Naive thymus-derived CD8-positive, alpha-beta T cell (primary cell): ENCODE measurements at places on chromosomes 16 and 17. TPM values are rescaled to one million over a fixed set of nuclear protein-coding genes. Genes with fewer than 3 reads are reported as not detected.
A peak's percentile ranks its signal among the peaks of the same experiment; 100 is the strongest.

RPS15A gene
- 4,112 TPM for polyA plus RNA-seq

GRCh38 chr17:64060331-64060730 lies 39.9 kb upstream of the ICAM2 start:
- DNase-seq: no peak

DNA sequence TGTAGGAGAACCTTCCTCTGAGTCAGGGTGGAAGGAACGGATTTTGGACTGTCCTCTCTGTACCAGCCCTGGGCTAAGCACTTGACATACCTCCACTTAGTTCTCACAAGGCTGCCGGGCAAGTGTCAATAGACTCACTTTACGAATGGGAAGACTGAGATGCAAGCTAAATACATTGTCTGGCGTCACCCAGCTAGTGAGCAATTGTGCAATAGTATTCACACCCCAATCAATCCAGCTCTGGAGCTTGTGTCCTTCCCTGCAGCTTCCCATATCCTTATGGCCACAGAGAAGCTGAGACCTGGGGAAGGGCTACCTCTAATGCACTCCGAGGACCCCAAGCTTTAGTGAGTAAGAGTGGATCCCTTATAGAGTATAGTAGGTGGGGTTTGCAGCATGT lies 39.8 kb downstream of the SLC6A2 start:
- DNase-seq: no peak

DNA sequence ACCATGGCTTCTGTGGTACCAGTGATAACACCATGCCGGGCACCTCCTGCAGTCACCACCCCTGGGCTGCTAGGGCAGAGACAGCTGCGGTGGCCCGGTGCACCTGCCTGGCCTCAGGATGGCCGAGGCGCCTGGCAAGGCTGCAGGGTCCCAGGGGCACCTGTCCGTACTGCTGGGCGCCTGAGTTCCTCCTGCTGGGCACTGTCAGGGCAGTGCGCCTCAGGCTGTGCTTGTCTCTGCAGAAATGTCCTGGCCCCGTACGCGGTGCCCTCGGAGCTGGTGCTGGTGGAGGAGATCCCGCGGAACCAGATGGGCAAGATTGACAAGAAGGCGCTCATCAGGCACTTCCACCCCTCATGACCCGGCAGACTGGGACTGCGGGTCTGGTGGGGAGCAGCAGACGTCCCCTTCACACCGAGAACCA lies 17.7 kb upstream of the CDH15 start:
- DNase-seq: no peak

GRCh38 chr16:4918781-4919251 lies 18.1 kb downstream of the PPL start:
- no peak for DNase-seq

DNA sequence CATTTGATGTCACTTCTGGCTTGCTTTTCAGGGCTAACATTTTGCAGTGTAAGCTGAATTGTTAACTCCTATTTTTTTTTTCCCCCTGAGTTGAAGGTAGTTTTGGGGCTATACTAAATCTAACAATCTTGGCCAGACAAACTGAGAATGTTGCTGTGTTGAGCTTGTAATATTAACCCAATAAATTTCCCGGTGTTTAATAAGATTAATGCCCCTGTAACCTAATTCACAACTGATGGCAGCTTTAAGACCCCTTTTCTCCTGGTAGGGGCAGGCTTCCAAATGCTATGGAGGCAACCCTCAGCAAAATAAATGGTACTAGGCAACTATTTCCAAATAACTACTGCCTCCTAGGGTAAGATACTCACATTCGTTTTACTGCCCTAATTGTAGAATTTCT lies 549.6 kb upstream of the KIF2B start:
- no peak for DNase-seq

TBC1D3E gene
- polyA plus RNA-seq: not detected

KRTAP2-1 gene
- polyA plus RNA-seq: not detected

GRCh38 chr16:10428433-10429168 lies 42.7 kb downstream of the ATF7IP2 start:
- DNase-seq: no peak

DNA sequence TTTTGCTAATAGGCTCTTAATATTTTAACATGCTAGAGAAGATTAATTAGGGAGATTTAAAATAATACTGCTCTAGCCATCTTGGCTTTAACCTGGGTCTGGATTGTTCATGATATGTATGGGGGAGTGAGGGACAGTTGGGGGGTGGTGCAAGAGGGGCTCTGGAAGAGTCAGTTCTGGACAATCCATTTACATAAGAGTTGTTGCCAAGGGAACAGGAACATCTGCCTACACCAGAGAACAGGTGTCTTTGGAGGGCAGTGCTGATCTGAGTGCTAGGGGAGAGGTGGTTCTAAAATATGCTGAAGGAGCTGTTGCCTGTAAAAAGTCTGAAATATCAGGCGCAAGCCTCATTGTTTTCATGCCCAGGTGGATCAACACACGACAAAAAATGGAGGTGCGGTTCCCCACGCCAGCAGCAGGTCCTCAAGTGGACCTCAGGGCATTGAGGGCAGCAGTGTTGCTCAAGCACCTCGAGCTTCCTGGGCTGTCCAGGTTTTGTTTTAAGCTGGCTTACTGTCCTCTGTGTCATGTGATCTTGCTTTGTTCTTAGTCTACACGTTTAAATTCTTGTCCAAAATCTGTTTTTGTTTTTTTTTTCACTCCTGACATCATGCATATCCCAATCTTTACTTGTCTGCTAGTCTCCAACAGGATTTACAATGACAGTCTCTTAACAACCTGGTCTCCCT lies 25.4 kb upstream of the WSB1 start:
- no peak for DNase-seq

GRCh38 chr17:47286198-47286914 lies 32.7 kb downstream of the ITGB3 start:
- DNase-seq: no peak

CCL7 gene
- not detected for polyA plus RNA-seq

HBZ gene
- not detected for polyA plus RNA-seq

- DNase-seq: no peak
Measured at GRCh38 chr17:80797741-80798594, 193.7 kb upstream of the CHMP6 start.

DNA sequence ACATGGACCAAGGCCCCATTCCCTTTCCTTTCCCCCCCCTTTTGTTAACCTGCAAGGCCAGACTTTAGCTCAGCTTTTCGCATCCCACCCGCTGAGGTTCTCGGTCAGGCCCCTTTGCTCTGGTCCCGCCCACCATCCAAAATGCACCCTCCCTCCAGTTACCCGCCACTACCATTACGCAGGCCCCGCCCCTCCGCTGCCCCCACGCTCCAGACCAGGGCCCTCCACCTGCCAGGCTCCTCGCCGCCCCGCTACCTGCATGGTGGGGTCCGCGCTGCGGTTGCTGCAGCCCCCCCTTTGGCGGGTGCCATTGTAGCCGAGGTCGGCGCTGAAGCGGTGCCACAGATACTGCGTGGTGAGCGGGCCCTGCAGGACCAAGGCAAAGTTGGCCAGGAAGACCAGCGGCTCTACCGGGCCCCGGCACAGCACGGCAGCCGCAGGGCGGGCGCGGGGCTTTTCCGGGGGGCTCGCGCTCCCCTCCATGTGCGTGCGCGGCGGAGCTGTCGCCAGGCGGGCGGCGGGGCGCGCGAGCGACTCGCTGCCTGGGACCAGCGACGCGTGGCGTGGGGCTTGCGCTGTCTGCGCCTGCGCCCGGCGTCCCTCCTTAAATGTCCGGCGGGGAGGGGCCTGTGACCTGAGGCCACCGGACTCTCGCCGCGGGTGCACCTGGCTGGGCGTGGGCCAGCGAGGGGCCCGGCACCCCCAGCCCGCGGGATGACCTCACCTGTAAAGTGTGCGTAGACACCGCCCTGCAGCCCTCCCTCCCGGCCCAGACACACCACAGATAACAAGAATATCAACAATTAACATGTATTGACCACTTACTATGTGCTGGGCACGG lies at the start of gene SLC46A1:
TSS of gene SLC46A1 (minus strand) at position 581 of the 841 bp plus-strand sequence. CDS start at position 483, 98 bp downstream.
- DNase-seq: peak; percentile 23

DNA sequence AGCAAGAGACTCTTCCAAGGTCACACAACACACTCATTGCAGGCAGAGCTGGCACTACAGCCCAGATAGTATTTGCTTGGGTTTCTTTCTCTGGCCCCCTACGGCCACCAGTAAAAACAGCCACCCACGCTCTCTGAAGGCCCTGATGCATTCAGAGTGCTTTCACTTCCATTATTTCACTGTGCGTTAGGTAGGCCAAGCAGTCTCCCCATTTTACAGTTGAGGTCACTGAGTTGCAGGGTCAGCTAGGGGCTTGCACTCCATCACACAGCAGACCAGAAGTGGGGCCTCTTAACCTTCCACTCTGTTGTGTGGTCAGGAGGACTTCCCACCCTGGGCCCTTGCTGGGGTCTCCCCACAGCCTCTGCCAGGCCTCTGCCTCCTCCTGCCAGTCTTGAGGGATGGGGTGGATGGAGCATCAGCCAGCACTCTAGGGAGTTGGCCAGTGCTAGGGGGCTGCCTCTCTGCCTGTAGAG lies 2.5 kb downstream of the TBX21 start:
- DNase-seq: no peak

DNA sequence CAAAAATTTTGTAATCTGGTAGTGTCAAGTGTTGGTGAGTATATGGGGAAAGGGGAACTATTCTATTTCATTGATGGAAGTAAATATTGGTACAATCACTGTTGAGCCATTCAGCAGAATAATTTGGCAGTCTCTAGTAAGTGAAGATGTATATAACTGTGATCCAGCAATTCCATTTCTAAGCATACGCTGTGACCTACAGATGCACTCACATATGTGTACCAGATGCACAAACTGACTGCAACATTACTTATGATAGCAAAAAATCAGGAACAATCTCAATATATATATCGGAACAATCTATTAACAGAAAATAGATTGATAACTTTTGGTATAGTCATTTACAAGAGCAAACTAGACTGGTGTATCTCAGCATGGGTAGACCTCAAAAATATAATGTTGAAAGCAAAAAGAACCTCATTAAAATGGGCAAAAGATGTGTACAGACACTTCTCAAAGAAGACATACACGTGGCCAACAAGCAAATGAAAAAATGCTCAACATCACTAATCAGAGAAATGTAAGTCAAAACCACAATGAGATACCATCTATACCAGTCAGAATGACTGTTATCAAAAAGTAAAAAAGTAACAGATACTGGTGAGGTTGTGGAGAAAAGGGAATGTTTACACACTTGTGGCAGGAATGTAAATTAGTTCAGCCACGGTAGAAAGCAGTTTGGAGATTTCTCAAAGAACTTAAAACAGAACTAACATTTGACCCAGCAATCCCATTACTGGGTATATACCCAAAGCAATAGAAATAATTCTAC lies 20.7 kb downstream of the ADAP2 start:
- DNase-seq: no peak

- DNase-seq: no peak
Measured at GRCh38 chr17:68178831-68179230, 69.0 kb upstream of the AMZ2 start.

TMEM235 gene
- not detected for polyA plus RNA-seq

DNA sequence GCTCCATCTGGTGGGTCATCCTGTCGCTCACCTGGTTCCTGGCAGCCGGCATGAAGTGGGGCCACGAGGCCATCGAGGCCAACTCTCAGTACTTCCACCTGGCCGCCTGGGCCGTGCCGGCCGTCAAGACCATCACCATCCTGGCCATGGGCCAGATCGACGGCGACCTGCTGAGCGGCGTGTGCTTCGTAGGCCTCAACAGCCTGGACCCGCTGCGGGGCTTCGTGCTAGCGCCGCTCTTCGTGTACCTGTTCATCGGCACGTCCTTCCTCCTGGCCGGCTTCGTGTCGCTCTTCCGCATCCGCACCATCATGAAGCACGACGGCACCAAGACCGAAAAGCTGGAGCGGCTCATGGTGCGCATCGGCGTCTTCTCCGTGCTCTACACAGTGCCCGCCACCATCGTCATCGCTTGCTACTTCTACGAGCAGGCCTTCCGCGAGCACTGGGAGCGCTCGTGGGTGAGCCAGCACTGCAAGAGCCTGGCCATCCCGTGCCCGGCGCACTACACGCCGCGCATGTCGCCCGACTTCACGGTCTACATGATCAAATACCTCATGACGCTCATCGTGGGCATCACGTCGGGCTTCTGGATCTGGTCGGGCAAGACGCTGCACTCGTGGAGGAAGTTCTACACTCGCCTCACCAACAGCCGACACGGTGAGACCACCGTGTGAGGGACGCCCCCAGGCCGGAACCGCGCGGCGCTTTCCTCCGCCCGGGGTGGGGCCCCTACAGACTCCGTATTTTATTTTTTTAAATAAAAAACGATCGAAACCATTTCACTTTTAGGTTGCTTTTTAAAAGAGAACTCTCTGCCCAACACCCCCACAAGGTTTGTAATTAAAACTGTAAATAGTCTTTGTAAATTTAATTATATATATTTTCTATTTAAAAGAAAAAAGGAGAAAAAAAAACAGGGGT lies 1.7 kb downstream of the FZD2 start:
- no peak for DNase-seq

KRTAP9-4 gene
- polyA plus RNA-seq: not detected

DNA sequence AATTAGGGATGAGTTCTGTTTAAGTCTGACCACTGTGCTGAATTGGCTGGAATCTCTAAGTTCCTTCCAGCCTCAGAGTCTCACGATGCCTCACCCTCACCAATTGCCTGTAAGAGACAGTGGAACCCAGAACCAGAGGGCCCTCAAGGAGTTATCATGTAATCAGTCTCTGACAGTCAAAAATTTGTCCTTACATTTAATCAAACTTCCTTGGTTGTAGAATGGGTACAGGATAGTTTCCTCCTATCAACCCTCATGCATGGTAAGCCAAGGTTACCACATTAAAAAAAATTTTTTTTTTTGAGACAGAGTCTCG lies 83.2 kb downstream of the CDK5R1 start:
- DNase-seq: no peak

ABCC11 gene
- polyA plus RNA-seq: not detected

DNA sequence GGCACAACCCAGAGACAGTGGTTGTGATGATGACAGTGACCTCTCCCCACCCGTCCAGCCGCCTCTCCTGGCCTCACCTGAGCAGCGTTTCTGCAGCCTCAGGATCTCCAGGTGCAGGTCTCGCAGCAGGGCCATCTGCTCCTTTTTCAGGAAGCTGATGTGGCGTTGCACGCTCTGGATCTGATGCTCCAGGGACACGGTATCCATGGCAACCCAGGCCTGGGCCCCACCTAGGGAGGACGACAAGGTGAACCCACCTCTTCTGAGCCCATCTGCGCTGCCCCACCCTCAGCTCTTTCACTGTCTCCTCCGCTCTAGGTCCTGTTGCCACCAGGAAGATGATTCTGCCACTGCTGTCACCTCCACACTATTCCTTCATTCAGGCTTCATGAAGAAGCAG lies 14.5 kb downstream of the CCDC92B start:
- DNase-seq: no peak

KRTAP16-1 gene
- not detected for polyA plus RNA-seq

DNA sequence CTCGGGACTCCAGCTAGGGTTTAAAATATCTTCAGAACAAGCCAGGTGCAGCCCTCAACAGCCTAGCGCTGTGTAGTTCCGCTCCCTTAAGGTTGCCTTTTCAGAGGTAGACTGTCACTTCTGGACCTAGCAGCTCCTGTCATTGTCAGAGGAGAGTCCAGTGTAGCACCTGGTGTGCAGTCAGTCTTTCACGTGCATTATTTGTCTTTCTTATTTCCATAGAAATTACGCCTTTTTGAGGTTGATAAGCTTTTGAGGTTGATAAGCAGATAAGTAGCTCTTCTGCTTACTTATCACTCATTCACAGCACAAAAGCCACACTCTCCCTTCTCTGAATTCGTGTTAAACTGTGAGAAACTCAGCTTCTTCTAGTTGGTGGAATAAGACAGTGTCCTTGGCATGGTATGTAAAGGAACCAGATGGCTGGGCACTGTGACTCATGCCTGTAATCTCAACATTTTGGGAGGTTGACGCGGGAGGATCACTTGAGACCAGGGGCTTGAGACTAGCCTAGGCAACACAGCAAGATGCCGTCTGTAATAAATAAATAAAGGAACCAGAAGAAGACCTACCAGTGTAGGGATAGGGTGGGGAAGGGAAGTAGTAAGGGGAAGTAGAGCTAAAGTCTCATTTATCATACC lies 10.2 kb downstream of the EEF2K start:
- DNase-seq: no peak
